Activated T-helper 1 cell treated with Interleukin-2 at 50 U/mL for 16 hours (primary cell): ENCODE measurements at places on chromosomes 2 and 18.

GRCh38 chr2:34012715-34013302 is 413.7 kb upstream of the FAM98A start:
- DNase-seq = no peak

DNA sequence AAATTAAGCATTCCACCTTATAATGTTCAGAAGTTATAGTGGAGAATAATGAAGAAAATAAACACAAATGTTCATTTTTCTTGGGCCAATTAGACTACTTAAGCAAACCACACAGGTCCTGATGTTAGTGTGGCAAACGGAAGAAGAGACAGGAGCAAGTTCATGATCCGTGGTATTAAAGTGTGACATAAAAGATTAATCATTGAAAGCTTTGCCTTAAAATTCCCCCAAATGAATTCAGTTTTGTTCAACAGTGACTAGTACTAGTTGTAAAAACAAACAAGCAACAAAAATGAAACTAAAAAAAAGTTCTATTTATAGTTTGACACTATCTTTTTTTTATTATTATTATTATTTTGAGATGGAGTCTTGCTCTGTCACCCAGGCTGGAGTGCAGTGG is 73.7 kb downstream of the RFTN2 start:
- no peak for DNase-seq

DNA sequence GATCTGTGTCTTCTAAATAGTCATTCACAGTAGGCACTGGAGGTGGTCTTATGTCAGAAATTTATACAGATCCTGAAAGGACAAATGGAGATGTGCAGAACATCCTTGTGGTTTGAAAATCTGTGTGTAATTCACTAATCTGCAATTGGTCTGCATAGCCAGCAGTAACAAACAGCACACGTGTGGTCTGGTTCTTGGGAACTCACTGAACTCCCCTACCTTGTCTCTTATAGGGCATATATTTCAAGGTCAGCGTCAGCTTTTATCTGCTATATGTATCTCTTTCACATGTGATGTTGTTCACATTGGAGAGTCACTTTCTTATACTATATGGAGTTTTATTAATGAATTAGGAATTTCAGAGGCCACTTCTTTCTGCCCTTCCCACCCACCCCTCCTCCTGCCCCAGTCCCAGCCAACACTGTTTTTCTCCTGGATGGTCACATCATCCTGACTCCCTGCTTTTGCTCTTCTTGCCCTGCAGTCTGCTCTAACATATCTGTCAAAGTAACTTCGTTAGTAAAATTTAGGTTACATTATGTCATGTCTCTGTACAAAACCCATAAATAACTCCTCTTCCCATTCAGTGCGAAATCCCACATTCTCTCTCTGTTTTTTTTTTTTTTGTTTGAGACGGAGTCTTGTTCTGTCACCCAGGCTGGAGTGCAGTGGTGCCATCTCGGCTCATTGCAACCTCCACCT is 35.4 kb upstream of the CABYR start:
- no peak for DNase-seq

- no peak for DNase-seq
These were observed 273.1 kb downstream of the SP3 start for GRCh38 chr2:173692068-173692467.

GRCh38 chr2:8587251-8587791 is 94.5 kb upstream of the ID2 start:
- DNase-seq = no peak

- no peak for DNase-seq
These were observed 37.7 kb downstream of the STON1 start for GRCh38 chr2:48567671-48568070.

DNA sequence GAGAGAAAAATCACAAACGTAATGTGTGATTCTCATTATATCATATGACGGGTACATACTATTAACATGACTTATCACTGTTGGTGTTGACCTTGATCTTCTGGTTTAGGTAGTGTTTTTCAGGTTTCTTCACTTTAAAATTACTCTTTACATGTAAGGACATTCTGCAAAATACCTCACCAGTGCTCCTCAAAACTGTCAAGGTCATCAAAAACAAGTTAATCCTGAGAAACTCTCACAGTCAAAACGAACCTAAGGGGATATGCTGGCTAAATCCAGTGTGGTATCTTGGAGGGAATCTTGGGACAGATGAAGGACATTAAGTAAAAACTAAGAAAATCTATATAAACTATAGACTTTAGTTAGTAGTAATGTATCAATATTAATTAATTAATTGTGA is 499.8 kb downstream of the IRS1 start:
- no peak for DNase-seq

GRCh38 chr18:31821545-31822171 is 61.0 kb upstream of the SLC25A52 start:
- no peak for DNase-seq

DNA sequence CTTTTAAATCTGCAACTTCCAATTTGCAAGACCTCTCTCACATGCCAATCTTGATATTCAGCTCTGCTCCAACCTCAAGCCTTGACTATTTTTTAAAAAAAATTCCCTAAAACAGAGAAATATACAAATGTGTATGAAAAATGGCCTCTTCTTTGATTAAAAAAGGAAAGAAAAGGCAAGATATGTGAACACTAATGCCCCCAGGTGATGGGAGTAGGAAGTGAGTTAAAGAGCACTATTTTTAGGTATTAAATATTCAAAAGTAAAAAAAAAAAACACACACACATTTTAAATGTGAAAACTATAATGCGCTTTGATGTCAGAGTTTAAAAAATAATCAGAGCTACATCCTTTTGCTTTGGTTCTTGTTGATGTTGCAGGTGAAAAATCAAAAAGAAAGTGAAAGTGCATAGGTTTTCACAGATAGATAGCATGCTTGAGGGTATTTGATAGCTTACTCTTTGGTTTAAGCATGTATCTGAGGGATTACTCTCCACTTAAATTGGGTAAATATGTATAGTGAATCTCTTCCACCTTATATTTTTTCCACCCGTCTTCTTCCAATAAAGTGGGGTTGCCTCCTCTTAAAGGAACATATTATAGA is 406.0 kb upstream of the POU3F3 start:
- DNase-seq = no peak

DNA sequence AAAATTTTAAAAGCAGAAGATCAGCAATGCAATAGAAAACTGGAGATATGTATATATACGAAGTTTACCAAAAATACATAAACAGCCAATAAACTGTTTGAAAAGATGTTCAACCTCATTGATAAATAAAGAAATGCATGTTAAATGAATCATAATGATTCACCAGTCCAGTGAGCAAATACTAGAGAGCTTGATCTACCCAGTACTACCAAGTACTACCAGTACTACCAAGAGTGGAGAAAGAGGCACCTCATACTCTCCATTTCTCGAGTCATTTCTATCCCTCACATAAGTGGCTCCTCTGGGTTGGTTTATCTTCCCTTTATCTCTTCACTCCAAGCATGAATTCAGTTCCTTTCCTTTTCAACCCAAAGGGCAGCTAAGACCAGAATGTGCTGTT is 138.9 kb downstream of the MREG start:
- no peak for DNase-seq

GRCh38 chr2:142165790-142166189 is 35.0 kb upstream of the LRP1B start:
- DNase-seq = no peak

- DNase-seq = no peak
These were observed 10.8 kb downstream of the NFE2L2 start for GRCh38 chr2:177253704-177254103.

DNA sequence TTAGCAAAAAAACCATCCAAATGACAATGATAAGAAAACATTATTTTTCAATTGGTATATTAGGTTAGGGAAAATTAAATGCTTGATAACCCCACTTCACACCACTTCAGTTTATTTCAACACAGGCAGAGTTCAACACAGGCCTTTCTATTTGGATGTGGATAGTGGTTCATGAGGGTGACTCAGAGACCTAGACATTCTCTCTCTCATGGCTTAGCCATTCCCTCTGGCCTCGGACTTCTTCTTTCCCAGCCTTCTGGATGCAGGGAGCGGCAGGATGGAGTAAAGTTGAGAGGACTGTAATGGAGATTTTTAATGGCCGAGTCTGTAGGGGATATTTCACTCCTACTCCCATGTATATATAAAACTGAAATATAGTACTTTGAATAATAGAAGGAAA is 109.7 kb downstream of the CTNNA2 start:
- DNase-seq = no peak

DNA sequence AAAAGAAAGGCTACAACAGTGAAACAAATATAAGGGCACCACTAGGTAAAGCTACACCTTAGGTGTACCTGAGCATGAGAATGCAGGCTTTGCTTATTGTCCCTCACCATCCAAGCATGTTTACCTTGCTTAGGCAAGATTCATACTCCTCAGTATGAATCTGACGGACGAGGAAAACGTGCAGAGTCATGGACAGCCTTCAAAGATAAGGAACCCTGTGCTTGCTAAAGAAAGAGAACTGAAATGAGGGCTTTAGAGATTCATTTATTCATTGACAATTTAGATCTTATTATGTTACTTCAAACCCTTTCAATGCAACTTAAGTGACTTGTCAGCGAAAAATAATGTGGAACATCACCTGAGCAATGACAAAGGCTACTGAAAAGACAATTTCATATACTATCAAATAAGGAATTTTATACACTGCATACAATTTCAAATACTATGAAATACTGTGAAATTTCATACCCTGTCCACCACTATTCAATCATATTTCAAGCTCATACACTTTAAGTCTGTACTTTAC is 21.7 kb downstream of the CLASP1 start:
- DNase-seq = no peak

DNA sequence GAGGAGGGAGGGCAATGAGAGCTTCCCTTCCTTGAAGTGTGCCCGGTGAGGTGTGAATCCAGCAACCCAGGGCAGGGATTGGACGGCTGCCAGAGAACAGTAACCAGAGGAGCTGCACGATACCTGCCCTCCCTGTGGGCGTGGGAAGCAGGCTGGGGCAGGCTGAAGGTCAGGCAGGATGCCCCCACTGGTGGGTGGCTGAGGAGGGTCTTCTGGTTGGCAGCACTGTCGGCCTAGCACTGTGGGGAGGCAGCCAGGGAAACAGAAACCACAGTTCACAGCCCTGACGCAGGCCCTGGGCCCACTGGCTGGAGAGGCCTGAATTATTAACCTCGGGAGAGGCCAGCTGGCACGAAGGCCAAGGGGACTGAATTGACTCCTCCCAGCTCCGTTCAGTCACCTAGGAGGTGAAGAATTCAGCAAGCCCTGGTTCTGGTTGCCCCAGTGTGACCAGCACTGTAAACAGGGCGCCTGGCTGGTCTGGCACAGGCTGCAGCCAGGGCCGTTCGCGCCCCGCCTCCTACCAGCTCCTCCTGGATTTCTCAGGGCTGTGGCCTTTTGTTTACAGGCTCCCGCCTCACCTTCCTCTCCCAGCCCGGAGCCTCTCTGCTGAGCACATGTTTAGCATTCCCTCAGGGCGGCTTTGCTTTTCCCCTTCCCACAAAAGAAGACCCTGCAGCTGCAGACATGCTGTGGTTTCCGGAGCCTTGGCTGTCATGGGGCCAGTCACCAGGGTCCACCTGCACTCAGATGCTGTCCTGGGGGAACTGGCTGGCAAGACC is 97.8 kb downstream of the B3GNT2 start:
- DNase-seq = no peak

DNA sequence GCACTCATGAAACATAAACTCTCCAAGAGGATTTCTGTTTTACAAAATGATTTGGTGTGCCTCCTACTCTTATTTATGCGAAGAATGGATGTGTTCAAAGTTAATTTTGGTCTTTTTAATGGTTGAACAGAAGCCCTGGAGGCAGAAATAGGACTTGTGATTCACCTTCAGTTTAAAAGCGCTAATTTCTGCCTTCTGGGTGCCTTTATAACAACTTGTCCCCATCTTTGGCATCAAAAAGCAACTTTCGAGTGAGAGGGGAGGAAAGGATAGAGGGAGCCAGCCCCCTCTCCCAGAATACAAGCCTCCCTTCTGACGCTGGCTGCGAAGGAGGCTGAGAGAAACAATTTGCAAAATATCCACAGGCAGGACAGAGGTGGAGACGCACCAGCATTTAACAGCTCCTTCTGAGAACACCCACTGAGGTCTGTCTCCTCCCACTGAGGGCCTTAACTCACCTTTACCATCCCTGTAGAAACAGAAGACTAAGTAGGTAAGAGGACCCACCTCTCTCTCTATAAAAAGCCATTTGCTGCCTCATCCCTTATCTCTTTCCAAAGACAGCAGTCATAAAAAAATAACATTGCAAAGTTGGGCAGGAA is 24.3 kb upstream of the BCL11A start:
- no peak for DNase-seq

- no peak for DNase-seq
These were observed 351.0 kb upstream of the POU3F3 start for GRCh38 chr2:104502901-104503300.

DNA sequence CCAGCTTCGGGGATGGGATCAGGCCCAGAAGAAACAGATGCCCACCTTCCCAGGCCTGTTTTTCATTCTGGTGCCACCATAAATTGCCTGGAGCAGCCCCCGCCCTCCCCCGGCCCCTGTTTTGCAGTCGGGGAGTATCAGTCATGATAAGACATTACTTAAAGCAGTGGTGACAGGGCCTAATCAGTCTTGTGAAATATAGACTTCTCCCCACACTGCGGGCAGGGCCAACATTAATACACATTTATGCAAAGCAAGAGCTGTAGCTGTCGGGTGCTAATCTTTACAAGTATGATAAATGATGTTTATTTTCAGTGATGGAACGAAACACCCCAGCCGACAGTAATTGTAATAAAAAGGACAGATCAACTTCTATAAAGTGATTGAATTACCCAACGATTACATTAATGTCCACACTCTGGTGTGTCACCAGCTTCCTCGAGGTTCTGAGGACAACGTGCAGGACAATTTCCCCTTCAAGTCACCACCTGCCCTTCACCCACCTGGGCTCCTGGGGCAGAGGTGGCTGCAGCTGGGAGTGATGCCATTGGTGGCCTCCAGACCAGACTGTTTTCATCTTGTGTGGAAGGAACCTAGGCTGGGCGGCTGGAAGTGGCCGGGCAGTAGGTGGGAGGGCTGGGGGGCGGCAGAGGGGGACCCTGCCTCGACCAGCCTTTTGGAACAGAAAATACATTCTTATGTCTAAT is 226.0 kb downstream of the TFCP2L1 start:
- no peak for DNase-seq

DNA sequence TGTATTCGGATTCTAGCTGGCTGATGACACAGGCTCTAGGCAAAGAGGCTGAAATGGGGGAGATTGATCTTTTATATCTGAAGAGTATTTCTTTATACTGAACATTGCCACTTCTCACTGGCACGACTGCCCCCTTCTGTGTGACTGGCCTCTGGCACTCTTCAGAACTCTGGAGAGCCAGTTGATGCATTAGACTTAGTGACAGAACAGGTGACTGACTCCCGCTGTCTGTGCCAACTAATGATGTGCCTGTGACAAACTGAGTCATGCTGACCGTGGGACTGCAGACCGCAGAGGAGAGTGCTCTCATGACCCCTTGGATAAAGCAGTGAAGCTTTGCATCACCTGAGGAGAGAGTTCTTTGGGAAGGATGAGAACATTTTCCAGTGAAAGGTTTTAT is 14.4 kb downstream of the MGAT5 start:
- DNase-seq = no peak
